Activated CD8-positive, alpha-beta memory T cell treated with anti-CD3 and anti-CD28 coated beads, Interleukin-2, amount 50 U/mL, for 4 hours (primary cell): ENCODE measurements at places on chromosomes 7 and 10.

GRCh38 chr7:5193880-5194279 is 3.8 kb downstream of the WIPI2 start:
- DNase-seq = no peak

DNA sequence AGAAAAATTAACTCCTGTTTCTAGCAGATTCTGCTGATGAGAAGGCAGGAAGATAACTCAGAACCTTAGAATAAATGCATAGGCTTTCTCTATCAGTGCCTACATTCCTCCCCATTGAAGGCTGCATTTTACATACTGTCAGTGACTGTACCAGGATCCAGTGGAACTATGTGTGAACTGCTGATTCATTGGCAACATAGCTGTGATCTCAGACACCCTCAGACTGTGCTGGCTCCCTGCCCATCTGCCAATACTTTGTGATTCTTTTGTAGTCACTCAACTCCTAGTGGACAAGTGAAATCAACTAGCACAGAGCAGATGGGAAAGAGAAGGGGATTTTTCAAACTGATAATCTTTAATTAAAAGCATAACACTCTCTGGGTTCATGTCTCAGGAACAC is 375.8 kb downstream of the MDFIC start:
- DNase-seq = no peak

- DNase-seq = no peak
Observed at GRCh38 chr7:139304517-139304916, 36.6 kb upstream of the FMC1 start.

- no peak for DNase-seq
Observed at GRCh38 chr10:122233857-122234348, 37.2 kb upstream of the BTBD16 start.

GRCh38 chr10:100723770-100724530 is 21.4 kb upstream of the PAX2 start:
- DNase-seq = no peak

- no peak for DNase-seq
Observed at GRCh38 chr7:115816318-115816974, 214.1 kb downstream of the TFEC start.

DNA sequence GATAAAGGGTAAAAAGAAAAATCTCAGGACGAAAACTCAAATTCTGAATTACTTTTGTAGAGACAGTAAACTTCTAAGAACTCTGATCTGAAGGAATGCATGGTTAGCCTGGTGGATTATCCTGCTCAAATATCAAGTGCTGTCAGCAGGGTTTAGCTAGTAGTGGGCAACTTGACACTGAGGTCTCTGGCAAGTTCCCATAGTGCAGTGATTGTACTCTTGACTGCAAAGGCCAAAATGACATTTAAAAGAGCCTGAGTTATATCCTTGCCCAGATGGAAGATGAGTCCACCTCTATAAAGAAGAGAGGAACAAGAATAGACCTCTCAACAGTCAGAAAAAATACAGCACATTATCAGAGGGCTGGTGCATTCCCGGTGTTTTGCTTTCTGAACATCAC is 304.5 kb upstream of the IMMP2L start:
- DNase-seq = no peak

DNA sequence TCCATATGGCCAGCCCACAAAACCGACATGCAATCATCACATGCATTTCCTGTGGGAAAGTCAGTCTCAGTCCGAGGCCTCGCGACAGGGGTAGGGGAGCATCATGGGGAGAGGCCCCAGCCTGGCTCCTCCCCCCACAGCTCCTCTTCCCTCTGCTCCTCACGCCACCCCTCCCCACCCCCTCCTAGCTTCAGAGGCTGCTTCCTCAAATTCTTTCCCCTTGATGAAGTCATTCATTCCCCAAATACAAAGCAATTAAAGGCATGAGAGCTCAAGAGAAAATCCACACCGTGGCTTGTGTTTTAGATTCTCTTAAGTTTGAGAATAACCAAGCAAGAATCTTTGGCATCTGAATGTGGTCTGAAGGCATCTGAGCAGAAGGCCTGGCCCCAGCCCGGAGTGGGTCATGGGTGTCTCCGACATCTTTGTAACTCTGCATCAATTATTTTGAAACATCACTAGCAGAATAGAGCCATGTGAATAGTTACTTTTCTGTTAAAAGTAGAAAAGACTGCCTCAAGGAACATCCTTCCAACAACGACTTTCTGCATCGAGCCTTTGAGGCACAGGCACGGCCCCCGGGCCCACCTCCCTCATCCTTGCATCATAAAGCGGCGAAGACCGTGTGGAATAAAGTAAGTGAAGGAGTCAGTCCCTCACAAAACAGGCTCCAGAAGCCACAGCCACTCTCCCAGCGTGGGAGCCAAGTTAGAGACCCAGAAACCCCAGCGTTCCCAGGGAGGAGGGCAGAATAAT is 90.9 kb downstream of the DIP2C start:
- DNase-seq = no peak

DNA sequence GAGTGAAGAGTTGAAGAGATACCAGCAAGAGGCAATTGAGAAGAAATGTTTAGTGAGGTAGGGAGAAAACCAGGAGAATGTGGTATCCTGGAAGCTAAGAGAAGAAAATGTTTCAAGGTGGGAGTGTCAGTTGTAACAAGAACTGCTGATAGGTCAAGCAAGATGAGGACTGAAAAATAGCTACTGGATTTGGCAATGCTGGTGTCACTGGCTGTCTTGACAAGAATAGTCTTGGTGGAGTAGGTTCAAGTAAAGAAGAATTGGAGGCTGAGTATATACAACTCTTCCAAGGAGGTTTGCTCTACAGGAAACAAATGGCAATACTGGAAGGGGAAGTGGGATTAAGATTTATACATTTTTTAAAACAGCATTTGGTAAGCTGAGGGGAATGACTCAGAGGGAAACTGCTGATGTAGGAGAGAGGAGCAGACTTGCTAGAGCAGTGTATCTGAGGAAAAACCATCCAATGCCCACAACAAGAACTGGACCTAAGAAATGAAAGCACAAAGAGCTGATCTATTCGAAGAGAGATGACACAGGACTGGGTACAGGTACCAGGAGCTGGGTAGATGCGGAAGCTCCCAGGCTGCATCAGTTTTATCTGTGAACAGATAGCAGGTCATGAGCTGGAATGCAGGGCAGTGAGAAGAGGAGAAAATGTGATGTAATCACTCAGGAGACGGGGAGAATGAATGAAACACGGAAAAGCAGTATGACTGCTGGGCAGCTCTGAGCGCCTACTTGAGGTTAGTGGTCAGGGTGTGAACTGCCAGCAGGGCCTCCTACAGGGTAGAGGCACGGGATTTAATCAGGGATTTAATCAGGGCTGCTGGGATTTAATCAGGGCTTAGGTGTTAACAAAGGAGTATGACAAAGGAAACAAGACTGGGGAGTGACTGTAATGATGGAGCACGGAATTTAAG is 34.5 kb downstream of the FAM25A start:
- no peak for DNase-seq

DNA sequence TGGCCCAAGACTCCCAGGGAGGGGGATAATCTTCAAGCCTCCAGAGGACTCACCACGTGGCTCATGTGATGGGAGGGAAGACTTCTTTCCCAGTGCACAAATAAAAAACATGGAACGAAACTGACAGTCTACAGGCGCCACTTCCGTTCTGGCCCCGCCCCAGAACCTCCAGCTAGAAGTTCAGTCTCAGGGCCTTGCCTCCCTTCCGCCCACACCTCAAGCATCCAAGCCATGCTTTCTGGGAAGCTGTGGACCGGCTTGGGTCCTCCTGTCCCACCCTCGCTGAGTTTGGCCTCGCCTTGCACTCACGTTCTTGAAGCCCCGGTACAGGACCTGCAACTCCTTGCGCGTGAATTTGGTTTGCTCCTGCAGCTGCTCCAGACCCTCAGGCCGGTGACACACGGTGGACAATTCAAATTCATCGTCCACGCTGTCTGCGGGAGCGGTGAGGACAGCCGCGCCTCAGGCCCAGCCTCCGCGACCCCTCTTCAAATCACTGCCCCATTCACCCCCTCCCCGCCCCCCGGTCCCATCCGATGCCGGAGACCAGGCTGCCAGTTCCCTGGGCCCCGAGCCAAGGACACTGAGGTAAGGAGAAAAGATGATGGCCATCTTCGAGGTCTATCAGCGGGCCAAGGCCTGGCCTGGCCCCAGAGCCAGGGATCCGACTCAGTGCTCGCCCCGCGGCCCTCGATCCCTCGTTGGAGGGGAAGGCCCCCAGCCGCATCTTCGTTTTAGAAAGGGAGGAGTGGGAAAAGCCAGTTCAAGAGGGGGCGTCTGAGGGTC is 10.7 kb upstream of the OGA start:
- DNase-seq = no peak

DNA sequence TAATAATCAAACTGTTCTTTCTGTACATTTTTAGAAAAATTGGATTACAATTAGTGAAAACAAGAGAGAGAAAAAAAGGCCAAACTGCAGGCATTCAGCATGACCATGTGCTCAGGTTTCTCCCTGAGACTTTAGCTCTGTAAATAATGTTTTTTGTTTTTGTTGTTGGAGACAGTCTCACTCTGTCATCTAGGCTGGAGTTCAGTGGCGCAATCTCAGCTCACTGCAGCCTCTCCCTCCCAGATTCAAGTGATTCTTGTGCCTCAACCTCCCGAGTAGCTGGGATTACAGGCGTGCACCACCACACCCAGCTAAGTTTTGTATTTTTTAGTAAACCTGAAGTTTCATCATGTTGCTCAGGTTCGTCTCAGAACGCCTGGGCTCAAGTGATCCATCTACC is 23.0 kb downstream of the BZW2 start:
- DNase-seq = no peak

- no peak for DNase-seq
Observed at GRCh38 chr7:94398841-94399240, 4.1 kb downstream of the COL1A2 start.

GRCh38 chr10:48400129-48400849 is 93.8 kb downstream of the MAPK8 start:
- no peak for DNase-seq

DNA sequence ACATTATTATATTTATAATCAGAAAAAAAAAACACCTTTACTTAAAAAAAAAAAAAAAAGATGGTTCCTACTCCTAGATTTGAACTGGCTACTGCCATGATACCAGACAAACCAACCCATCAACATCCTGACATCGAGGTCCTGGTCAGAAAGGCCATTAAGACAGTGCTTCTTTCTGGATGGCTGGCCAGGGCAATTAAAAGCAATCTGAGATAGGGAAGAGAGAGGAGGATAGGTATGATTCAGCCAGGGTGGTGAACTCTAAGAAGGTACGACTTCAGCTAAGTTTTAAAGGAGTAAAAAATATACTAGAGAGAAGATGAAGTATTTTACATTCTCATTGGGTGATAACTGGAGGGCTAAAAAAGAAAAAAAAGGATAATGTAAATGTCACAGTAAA is 139.0 kb downstream of the DOCK4 start:
- no peak for DNase-seq

- no peak for DNase-seq
Observed at GRCh38 chr7:159035571-159036073, 109.0 kb downstream of the VIPR2 start.

- no peak for DNase-seq
Observed at GRCh38 chr10:18140957-18141845, 977 bp downstream of the CACNB2 start.

- no peak for DNase-seq
Observed at GRCh38 chr10:18378766-18379165, 238.5 kb downstream of the CACNB2 start.

- no peak for DNase-seq
Observed at GRCh38 chr10:104622598-104623209, 18.4 kb upstream of the SORCS3 start.

DNA sequence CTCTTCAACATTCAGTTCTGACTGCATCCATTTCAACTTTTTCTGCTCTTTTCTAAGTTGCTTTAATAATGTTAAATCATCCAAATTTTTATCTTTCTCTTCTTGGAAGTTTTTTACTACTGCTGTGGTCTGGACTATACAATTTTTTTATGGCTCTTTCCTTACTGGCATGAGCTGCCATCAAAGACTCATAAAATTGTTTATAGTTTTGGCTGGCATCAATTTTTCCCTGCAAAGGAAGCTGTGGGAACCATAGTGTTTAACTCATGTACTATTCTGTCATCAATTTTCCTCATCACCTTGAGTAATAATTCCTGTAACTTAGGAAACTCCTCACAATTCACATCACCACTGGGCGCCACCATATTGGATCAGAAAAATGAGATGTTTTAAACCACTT is 77.6 kb upstream of the A1CF start:
- DNase-seq = no peak
